Fibroblast of upper back skin (primary cell): ENCODE measurements at places on chromosomes 2 and 18.

GRCh38 chr2:188042412-188042811 is 249.3 kb upstream of the GULP1 start:
- DNase-seq: peak; percentile 81

- DNase-seq: no peak
These were observed 41.1 kb downstream of the SP140 start for GRCh38 chr2:230266638-230267037.

GRCh38 chr2:16319551-16320121 is 346.0 kb downstream of the CYRIA start:
- no peak for DNase-seq

DNA sequence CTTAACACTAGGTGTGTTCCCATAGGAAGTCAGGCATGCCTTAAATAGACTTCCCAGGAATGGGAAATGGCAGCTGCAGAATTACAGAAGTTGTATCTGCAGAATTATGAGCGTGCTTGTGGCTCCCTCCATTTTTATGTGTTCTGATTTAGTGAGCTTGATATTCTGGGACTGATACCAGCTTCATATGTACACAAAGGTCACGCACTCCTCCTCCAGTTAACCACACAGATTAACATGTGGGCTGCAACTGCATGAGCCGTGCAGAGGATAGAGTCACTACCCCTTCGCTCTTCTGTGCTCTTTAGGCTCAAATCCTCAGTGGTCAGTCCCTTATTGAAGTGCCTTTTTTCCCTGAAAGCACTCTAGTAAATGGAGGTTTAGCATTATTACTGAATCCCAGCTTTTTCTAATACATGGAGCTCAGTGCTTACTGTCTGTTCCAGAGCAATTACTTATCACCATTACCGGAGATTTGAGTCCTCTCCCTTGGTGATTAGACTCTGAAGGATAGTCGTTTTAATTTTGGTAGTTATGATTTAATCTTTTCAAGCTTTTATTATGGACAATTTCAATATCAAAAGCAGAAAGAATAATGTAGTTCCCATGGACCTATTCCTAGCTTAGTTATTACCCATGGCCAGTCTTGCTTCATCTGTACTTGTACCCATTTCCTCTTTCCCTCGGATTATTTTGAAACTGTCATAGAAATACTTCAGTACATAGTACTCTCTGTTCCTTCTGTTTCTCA is 238.3 kb downstream of the PRKCE start:
- no peak for DNase-seq

GRCh38 chr2:224109751-224110150 is 70.7 kb upstream of the SERPINE2 start:
- DNase-seq: no peak

- DNase-seq: no peak
These were observed 53.4 kb downstream of the SMAD4 start for GRCh38 chr18:51083398-51083797.
